ENCODE measurements at places on chromosomes 5 and 9. TPM values are rescaled to one million over a fixed set of nuclear protein-coding genes. Genes with fewer than 3 reads are reported as not detected.

DNA sequence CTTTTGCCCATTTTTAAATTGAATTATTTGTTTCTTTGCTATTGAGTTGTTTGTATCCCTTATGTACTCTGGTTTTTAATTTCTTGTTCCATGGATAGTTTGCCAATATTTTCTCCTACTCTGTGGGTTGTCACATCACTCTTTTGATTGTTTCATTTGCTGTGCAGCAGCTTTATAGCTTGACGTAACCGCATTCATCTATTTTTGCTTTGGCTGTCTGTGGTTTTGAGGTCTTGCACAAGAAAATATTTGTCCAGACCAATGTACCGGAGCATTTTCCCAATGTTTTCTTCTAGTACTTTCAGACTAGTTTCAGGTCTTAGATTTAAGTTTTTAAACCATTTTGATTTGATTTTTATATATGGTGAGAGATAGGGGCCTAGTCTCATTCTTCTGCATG, 36.2 kb upstream of the ZNF366 start:
- DNase-seq: no peak

GRCh38 chr5:157549283-157549629, 26.3 kb downstream of the ADAM19 start:
- DNase-seq: no peak

DNA sequence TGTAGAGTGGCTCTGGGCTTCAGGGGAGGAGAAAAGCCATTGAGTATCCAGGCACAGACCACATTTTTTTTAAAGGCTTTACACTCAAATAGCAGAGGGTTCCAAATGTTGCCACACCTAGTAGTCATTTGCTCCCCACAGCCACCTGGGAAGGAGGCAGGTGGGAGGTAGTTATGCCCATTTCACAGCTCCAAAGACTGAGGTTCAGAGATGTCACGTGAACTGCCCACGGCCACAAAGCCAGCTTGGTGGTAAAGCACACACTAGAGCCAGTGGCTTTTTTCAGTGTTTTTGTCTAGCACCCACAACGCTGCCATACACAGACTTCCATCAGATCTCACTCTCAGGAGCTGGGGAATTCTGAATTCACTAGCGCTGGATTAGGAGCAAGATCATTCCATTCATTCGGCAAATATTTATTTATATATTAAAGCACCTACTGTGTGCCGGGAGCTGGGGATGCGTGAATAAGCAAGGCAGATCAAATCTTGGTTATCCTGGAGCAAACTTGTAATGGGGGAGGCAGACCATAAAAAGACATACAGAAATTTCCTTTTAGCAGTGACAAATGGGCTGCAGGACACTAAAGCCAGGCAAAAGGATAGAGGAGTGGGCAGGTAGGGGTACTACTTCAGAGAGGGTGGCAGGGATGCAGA, 7.4 kb downstream of the WHRN start:
- DNase-seq: no peak

Gene SPATA31A3
- total RNA-seq: not detected

Gene IL13
- total RNA-seq: 0.20 TPM

DNA sequence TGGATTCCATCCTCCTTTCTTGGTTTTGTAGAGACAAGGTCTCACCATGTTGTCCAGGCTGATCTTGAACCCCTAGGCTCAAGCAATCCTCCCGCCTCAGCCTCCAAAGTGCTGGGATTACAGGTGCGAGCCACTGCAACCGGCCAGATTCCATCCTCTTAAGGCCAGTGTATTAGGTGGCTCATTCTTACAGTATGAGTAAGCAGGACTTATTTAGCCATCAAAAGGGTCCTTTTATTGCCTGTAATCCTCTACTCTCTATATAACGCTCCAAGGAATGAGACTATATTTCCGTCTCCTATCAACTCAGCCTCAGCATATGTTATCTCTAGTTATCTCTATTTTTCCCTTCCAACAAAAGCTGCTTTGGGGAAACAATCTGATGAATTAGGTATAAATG, 3.0 kb upstream of the ERBIN start:
- no peak for DNase-seq

GRCh38 chr5:133332439-133333024, 279.8 kb downstream of the FSTL4 start:
- DNase-seq: no peak

Gene PCA3
- total RNA-seq: not detected
